ENCODE measurements at places on chromosomes 16 and 17.

GRCh38 chr16:19940195-19940594 is 55.5 kb upstream of the GPRC5B start:
- no peak for DNase-seq

DNA sequence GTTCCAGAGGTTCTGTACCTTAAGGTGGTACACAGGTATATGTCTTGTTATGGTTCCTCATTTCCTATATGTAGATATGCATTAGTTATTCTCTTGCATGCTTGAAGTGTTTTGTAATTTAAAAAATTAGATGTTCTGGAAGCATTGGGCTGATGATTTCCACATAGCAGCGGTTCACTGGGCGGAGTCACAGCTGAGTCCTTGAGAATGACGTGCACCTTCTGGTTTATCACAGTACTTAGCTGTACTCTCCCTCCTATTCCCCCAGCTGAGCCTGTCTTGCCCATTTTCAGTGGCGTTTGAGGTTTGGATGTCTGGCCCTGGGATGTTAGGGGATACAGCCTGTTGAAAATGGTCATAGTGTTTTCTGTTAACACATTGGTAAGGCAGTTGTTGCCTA is 327.1 kb downstream of the SNX29 start:
- DNase-seq = no peak

DNA sequence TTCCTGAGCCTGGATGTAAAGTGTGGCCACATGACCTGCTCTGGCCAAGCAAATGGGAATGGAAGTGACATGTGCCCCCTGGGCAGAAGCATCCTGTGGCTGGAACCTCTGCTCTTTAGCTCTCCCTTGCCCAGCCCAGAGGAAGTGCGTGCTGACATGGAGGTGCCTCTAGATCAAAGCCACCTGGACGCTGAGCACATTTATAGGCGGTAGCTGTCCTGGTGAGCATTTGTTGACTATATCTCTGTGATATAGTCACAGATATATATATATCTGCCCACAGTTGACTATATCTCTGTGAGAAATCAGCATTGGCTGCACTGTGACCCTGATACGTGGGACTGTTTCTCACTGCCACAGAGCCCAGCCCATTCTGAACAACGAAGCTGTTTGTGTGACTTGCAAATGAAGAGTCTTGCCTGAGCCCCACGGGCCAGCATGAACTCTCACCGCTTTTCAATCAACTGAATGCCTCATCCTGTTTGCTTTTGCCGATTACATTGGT is 118.8 kb downstream of the C16orf95 start:
- DNase-seq = no peak

- peak; percentile 85 for DNase-seq
Observed at GRCh38 chr17:67386965-67387551, 10.0 kb downstream of the PITPNC1 start.

- no peak for DNase-seq
Observed at GRCh38 chr17:73010414-73010813, 82.1 kb downstream of the SLC39A11 start.

DNA sequence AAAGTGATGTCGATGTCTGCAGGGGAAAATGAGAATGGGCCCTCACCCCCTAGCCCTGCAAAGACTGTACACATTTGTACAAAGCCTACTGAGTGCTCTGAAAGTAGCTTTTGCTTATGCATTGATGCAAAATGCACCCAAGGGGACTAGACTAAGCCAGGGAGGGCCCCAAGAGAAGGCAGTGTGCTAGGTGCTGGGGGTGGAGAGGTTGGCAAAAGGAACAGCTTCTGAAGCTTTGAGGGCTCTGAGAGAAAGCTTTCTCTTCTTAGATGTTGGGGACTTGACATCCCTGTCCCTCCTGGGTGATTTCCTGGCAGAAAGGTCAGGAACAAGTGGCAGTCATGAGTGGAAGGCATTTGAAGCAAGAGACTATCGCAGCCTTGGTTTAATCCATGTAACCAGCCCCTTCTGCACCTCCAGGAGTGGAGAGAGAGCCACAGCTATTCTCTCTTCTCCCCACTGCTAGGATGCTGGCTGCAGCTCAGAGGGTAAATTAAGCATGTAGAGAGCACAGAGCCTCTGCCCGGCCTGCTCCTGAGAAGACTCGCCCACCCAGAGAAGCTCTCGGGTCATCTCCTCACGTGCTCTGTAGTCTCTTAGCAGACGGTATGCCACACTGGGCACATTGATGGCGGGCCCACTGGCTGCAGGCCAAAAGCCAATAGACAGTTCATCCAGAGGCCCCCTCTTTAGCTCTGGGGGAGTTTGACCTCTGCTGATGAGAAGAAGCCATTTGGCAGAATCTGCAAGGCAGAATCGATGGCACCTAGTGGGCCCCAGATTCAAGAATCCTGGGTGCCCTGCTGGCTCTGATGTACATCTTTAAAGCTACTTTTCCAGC is 221.4 kb downstream of the MSI2 start:
- DNase-seq = no peak

DNA sequence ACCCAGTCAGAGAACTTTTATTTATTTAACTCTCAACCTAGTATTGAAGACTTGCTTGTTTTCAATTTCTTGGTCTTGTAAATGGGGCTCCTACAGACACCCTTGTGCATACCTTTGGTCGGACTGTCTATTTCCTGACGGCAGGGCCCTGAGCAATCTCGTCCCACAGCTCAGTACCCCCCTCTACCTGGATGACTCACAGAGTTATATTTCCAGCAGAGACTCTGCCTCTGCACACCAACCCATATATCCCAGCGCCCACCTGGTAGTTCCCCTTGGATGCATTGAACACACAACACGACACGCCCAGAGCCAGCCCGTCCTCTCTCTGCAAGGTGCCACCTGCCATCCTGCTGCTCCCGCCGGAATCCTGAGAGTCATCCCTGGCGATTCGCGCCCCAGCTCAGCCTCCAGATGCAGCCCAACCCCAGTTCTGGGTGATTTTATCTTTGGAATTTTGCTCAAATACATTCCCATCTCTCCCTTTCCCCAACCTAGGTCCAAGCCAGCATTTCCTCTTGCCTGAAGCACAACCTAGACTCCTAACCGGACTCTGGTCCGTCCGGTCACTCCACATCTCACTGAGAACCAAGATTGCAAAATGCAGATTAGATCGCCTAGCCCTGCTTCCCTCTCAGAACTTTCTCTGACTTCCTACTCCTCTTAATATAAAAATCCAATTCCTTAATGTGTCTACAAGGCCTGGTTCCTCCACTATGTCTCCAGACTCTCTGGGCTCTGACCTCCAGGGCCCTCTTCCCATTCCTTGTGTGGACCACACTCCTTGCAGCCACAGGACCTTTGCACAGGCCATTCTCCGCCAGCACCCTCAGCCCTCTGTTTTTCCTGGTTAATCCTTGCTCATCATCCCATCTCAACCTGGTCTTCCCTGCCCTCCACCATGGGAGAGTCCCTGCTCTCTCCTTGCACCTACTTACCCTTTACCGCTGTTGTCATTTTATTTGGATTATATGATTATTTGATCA is 129.2 kb downstream of the SEC14L1 start:
- DNase-seq = no peak

GRCh38 chr17:69947027-69947759 is 127.8 kb upstream of the KCNJ16 start:
- no peak for DNase-seq

DNA sequence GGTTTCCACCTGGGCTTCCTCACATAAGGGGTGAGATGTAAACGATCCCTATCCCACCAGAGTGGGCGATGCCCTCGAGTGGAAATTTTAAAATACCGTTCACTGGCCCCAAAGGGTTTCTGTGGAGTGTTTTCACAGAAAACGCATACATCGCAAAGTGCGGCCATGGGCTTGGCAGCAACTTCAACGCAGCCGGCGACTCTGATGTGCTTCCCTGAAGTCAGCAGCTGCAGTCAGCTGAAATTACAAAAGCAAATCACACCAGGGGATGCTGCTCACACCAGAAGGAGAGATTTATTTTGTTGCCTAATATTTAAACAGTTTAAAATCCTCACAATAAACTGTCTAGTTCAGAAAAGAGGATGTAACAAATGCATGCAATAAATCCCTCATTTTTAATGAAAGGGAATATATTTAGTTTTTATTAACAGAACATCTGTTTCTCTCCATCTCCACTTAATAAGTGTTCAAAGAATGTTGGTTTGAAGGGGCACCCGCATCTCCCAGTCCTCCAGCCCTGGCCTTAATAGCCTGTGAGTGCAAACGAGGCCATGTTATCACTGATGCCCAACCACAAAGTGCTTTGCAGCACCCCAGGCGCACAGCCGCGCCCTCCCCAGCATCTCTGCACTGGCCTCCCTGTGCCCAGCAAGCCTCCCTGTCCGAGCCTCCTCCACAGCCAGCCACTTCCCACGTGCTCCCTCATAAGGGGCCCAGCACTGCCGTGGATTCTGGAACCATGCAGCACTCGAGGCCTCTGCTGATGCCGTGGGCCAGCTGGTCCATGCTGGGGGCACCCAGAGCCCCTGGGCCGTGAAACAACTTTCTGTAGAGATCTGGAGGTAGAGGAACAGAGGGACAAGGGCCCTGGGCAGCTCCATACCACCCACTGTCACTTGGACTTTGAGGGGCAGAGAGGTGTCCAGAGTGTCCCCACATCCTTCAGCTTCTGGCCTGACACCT is 17.3 kb upstream of the XYLT2 start:
- no peak for DNase-seq

- DNase-seq = no peak
Observed at GRCh38 chr16:55037046-55037445, 106.4 kb downstream of the IRX5 start.

- DNase-seq = no peak
Observed at GRCh38 chr17:279331-279730, 73.3 kb downstream of the RPH3AL start.

- DNase-seq = no peak
Observed at GRCh38 chr16:85634747-85635544, 21.8 kb downstream of the GSE1 start.

DNA sequence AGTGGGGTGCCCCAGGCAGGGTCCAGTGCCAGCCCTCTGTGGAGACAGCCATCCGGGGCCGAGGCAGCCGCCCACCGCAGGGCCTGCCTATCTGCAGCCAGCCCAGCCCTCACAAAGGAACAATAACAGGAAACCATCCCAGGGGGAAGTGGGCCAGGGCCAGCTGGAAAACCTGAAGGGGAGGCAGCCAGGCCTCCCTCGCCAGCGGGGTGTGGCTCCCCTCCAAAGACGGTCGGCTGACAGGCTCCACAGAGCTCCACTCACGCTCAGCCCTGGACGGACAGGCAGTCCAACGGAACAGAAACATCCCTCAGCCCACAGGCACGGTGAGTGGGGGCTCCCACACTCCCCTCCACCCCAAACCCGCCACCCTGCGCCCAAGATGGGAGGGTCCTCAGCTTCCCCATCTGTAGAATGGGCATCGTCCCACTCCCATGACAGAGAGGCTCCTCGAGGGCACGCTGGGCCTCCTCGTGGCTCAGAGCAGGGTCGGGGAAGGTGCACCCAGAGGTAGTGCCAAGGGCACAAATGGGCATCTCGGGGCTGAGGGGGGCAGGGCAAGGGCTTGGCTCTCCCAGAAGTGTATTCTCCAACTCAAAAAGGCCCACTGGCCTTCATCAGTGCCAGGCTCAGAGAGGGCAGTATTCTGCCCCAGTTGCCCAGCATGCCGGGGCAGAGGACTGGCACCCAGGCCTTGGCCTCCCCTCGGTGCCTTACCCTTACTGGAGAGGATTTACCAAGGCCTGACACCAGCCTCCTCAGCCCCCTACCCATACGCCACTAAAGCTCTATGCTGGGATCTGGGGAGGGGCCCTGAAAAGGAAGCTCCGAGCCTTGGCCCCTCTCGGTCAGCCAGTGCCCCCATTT is at the start of gene CDH5:
TSS of gene CDH5 (plus strand) at position 259 of the 867 bp plus-strand sequence. CDS start 12,647 bp downstream, outside the sequence.
- no peak for DNase-seq

DNA sequence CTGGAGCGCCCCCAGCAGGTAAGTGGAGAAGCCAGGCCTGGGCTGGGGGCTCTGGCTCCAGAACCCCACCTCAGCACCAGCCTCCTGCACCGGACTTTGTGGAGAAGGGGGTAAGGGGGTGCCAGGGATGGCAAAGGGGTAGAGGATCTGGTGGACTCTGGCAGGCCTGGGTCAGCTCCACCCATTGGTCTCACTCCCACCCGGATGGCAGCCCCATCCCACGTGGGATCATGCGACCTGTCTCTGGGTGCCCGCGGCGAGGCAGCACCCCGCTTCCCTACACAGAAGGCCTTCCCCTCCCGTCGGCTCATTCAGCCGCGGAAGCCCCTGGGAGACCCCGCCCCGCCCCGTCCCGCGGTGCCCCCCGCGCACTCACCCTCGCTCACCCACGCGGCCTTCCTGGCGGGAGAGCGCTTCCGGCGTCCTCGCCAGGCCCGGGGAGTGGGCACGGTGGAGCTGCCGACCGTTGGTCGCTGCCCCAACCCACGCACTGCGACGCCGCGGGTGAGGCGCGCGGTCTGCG is 498 bp upstream of the PLEKHG4 start:
- peak; percentile 28 for DNase-seq

DNA sequence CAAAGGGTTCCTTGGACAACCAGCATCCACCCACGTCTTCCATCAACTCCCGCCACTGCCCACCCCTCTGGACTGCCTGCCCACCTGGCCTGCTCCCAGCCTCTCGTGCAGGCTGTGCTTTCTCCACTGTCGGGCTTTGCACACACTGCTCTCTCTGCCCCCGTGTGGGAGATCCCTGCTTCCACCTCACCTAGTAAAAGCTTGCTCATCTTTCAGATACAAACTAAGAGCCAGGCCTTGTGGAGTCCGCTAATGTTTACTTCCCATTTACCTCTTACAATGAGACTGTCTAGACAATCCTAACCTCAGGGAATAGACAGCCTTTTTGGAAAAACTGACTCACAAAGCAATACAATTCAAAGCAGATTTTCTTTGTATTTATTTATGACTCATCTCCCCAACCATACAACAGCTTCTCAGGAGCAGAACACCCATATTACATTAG is 67.6 kb downstream of the USP31 start:
- no peak for DNase-seq

- DNase-seq = no peak
Observed at GRCh38 chr16:4309102-4309832, 6.6 kb upstream of the GLIS2 start.

- no peak for DNase-seq
Observed at GRCh38 chr17:13835151-13835550, 233.4 kb upstream of the HS3ST3A1 start.

- DNase-seq = no peak
Observed at GRCh38 chr17:69223809-69224208, 4.8 kb downstream of the ABCA10 start.

GRCh38 chr16:70649300-70649699 is 2.9 kb downstream of the IL34 start:
- no peak for DNase-seq

- DNase-seq = no peak
Observed at GRCh38 chr17:45785480-45786193, 1.5 kb downstream of the CRHR1 start.

DNA sequence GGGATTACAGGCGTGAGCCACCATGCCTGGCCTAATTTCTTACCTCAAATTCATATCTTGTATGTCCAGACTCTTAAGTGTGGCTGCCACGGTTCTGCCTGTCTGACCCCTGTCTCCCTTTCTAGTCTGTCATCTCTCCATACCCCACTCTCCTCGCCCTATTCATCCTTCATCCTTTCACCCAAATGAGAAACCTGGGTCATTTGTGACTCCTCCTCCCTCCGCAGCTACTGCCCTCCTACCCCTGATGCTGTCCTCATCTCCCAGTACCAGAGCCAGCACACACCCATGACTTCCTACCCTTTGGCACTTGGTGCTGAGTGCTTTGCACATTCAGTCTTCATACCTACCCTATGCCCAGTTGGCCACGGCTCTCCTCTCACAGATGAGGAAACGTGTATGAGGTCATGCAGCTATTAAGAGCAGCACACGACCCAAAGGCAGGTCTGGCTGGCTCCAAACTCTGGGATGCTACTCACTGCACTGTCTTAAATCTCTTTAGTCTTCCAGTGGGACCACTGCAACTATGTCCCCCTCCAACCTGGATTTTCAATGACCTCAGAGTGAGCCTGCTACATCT is 1.6 kb downstream of the SPATA32 start:
- DNase-seq = no peak

- peak; percentile 31 for DNase-seq
Observed at GRCh38 chr16:55146966-55147365, 177.0 kb upstream of the IRX6 start.
